ENCODE measurements at places on chromosomes 13 and 19. TPM values are rescaled to one million over a fixed set of nuclear protein-coding genes. Genes with fewer than 3 reads are reported as not detected.

DNA sequence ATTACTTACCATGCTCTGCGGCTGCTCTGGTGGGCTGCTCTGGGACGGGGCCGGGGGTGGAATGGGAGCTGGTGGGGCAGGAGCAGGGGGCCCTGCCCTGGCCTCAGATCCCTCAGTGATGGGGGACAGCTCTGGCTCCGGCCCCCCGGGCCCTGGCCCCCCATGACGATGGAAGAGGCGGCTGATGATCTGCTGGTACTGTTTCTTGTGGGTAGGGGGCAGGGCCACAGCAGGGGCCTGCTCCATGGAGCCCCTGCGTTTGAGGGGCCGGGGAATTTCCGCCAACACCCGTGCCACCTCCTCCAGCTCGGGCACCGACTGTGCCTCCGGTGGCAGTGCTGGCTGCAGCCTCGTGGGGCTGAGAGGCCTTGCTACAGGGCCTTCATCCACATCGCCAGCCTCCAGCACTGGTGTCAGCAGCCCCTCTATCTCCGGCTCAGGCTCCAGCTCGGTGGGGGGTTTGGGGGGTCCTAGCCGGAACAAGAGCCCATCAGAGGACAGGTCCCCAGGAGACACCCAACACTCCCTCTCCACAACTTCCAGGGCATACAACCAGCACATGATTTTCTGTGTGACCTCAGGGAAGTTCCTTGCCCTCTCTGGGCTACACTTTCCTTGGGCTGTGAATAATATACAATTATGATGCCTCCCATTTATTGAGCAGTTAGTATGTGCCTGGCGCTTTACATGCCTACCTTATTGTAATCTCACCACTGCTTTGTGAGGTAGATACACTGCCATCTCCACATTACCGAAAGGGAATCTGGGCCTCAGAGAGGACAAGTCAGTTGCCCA lies 12.8 kb downstream of the PPP1R13L start:
- H3K27me3 ChIP-seq = no peaks in the 10 kb centered on the region
- no peaks in the 10 kb centered on the region for H3K36me3 ChIP-seq
- DNase-seq = no peak
- no peak overlapping the region for H3K27ac ChIP-seq
- no peaks in the 10 kb centered on the region for H3K4me1 ChIP-seq

Gene GGN
- 0.12 TPM for total RNA-seq

DNA sequence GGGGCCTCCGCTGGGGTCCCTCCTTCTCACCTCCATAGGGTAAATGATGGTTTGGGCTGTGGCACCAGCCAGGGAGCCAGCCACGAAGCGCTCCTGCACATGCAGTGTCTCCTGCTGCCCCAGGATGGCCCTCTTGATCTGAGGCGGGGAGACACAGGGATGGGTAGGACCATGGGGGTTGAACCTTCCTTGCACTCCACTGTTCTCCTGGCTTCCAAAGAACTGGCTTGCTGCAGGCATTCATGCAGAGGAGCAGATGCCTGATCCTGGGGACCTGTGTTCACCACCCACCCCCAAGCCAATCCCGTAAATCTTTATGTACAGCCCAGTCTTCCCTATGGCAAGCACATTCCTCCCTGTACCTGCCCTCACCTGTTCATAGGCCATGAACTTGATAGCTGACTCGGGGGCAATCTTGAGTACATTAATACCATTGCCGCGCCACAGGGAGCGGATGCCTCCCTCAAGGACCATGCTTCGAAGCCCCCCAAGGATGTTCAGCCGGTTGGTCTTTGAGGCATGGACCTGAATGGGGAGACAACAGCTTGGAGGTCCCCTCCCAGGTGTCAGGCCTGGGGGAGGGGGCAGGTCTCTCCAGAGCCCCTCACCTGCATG lies 5.5 kb downstream of the SLC25A23 start:
- peaks cover 6% of the 10 kb centered on the region for H3K4me1 ChIP-seq
- H3K36me3 ChIP-seq = no peaks in the 10 kb centered on the region
- no peak overlapping the region for H3K27ac ChIP-seq
- no peak for DNase-seq
- no peak overlapping the region for H3K4me3 ChIP-seq

GRCh38 chr19:29542776-29543175 lies 17.0 kb downstream of the VSTM2B start:
- H3K4me1 ChIP-seq = peaks cover 8% of the 10 kb centered on the region
- no peak overlapping the region for H3K27ac ChIP-seq
- no peaks in the 10 kb centered on the region for H3K36me3 ChIP-seq
- no peak for DNase-seq
- no peaks in the 10 kb centered on the region for H3K27me3 ChIP-seq
- H3K4me3 ChIP-seq = no peak overlapping the region

DNA sequence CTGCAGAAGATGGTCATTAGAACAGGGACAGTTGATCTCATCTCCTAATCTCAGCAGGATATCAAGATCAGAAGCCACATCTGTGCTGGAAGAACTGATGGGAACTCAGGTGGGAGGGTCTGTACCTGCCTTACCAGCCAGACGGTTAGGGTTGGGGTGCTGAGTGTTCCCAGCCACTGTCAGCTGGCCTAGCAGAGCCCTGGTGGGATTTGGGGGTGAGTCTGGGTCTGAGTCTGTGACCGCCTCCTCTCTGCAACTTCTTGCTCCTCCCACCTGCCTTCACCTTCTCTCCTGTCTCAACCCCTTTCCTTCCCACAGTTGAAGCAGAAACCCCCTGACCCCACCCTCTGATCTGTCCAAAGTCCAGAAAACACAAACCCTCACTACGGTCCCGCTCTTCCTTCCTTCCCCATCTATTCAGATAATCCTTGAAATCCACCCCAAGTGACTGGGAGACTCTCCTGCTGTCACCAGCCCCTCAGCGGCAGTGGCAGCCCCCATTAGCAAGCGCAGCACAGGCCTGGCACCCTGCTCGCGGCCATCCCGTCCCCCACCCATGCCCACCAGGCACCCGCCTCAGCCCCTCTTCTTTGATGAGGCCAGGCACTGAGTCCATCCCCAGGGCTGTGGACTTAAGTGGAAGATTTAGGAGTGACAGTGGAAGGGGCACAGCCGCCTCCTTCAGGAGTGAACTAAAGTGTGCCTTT lies 91.9 kb upstream of the GPR183 start:
- H3K36me3 ChIP-seq = no peaks in the 10 kb centered on the region
- no peak for DNase-seq
- no peaks in the 10 kb centered on the region for H3K4me1 ChIP-seq
- H3K27ac ChIP-seq = no peak overlapping the region

- no peaks in the 10 kb centered on the region for H3K36me3 ChIP-seq
- no peaks in the 10 kb centered on the region for H3K27me3 ChIP-seq
- H3K27ac ChIP-seq = no peak overlapping the region
- H3K4me1 ChIP-seq = no peaks in the 10 kb centered on the region
Measured at GRCh38 chr13:63351081-63351480, 1935.4 kb upstream of the PCDH20 start.

DNA sequence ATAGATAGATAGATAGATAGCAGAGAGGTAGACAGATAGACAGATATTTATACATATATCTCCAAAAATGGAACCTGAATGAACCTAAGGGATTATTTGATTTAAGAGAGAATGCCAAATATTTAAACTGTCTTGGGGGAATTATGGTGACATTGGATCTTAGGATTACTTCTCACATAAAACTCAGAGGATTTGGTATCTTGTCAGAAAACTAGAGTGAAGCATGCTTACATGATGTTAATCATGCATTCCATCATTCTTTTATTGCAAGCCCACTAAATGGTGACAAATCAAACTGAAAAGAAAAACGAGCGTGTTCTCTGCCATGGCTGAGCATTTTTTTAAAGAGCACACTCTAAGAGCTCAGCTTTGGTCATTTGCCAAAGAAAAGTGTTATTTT lies 165.2 kb downstream of the PCDH9 start:
- H3K27ac ChIP-seq = no peak overlapping the region
- no peak overlapping the region for H3K4me3 ChIP-seq
- no peaks in the 10 kb centered on the region for H3K36me3 ChIP-seq
- DNase-seq = no peak
- no peaks in the 10 kb centered on the region for H3K4me1 ChIP-seq
- H3K27me3 ChIP-seq = no peaks in the 10 kb centered on the region

DNA sequence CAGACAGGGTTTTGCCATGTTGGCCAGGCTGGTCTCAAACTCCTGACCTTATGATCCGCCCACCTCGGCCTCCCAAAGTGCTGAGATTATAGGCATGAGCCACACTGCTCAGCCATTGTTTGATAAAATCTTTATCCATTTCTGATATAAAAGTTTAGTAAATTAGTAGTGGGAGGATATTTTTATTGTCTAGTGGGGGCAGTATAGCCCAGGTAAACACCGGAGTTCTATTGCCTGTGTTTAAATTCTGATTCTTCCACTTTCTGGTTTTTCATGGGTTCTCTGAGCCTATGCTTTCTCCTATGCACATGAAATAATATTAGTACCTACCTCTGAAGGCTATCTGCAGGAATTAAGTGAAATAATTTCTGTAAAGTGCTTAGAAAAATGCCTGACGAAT lies 20.1 kb upstream of the ARHGEF18 start:
- H3K4me1 ChIP-seq = no peaks in the 10 kb centered on the region
- no peak overlapping the region for H3K27ac ChIP-seq
- no peaks in the 10 kb centered on the region for H3K36me3 ChIP-seq
- H3K27me3 ChIP-seq = no peaks in the 10 kb centered on the region
- no peak overlapping the region for H3K4me3 ChIP-seq

Gene SIX5
- 17.0 TPM for total RNA-seq

Gene PGLYRP2
- not detected for total RNA-seq

Gene CCNE1
- total RNA-seq = 17.6 TPM

Gene CD209
- total RNA-seq = not detected

Gene TEX29
- not detected for total RNA-seq

Gene CYP2A7
- not detected for total RNA-seq

Gene EBI3
- 5.9 TPM for total RNA-seq

Gene KLK4
- total RNA-seq = not detected

Gene MIPEP
- total RNA-seq = 19.8 TPM

Gene CEACAM19
- 2.8 TPM for total RNA-seq

Gene PINLYP
- 4.7 TPM for total RNA-seq

Gene ZNF253
- 16.2 TPM for total RNA-seq

Gene PLIN4
- total RNA-seq = 0.60 TPM

GRCh38 chr13:78777396-78777795 lies 118.4 kb upstream of the OBI1 start:
- H3K36me3 ChIP-seq = no peaks in the 10 kb centered on the region
- no peak overlapping the region for H3K27ac ChIP-seq
- no peak overlapping the region for H3K4me3 ChIP-seq
- no peaks in the 10 kb centered on the region for H3K4me1 ChIP-seq
- DNase-seq = no peak
